ENCODE measurements at places on chromosomes 7 and 10.

DNA sequence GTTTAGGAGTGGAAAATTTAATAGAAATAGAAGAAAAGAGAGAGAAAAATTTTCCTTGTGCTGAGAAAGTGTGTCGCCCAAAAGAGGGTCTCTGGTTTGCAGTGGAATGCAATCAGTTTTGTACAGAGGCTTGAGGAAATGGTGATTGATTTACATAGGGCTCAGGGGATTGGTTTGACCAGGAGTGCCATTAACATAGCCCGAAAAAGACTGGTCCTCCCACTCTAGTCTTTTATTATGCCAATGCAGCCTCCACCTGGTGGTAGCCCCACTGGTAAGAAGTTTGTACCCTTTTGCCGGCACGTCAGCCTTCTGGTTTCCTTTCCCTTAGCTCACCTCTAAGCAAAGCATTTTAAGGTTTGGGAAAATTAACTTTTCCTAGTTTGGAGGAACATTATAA, 885.3 kb downstream of the XPNPEP1 start:
- no peak for DNase-seq

DNA sequence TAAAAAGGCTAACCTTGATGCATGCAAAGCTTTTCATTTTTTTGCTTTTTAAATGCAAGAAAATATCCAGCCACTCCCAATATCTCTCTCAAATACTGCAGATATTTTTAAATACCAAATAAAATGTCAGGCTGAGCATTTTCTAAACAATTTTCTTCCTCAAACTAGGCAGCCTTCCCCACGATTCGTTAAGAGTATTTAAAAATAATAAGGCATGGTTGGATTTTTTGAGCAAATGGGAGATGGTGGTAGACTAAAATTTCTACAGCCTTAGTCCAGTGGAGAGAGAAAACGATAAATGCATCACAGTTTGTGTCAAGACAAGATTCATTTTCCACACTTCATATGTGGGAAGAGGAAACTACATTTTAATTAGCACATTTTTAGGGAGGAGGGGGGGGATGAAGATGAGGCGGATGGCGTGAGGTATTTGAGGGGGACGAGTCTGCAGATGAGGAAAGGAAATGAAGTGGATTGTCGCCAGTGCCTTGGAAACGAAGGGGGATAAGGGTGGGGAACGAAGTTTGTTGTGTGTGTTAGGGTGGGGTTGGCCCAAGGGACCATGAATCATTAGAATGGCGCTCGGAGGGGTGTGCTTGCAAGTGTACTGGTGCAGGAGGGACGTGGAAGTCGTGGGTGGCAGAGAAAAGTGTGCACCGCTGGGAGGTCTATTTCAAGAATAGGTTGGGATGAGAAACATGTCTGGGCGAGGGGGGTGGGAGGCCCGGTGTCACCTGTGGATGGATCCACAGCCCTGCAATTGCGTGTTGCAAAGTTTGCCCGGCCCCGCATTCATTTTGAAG, 1.2 kb upstream of the ADD3 start:
- DNase-seq = no peak

DNA sequence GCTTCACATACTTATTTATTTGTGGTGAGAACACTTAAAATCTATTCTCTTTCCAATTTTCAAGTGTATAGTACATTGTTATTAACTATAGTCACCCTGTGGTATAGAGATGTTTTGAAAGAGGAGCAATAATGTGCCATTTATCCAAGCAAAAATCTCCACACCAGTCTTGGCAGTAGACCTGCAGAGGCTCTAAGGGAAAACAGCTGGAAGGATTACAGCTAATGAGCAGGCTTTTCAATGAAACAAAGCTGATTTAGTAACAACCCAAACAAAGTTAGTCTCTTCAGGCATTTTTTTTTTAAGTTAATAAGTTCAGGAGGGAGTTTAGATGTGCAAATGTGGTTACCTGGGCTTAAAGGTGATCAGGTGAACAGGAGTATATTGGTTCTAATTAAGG, 101.9 kb downstream of the EVX1 start:
- no peak for DNase-seq

DNA sequence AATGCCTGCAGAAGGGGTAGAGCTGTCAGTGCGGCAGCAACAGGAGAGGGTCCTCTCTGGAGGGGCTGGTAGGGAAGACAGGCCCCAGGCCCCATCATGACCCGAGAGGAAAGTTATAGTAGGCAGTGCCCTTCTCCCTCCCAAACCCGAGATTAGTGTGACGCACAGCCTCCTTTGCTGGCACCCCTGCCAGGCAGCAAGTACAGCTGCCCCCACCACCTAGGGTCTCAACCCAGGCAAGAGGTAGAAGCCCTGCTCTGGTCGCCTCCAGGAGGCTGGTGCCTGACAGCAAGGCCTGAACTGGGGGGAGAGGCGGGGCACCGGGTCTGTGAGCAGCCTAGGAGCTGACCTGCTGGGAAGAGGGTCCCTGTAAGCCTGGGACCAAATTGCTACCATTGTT, 15.5 kb downstream of the LOXL4 start:
- peak; percentile 58 for DNase-seq

- DNase-seq = no peak
These were observed 22.8 kb downstream of the DNAJB6 start for GRCh38 chr7:157359581-157359980.

DNA sequence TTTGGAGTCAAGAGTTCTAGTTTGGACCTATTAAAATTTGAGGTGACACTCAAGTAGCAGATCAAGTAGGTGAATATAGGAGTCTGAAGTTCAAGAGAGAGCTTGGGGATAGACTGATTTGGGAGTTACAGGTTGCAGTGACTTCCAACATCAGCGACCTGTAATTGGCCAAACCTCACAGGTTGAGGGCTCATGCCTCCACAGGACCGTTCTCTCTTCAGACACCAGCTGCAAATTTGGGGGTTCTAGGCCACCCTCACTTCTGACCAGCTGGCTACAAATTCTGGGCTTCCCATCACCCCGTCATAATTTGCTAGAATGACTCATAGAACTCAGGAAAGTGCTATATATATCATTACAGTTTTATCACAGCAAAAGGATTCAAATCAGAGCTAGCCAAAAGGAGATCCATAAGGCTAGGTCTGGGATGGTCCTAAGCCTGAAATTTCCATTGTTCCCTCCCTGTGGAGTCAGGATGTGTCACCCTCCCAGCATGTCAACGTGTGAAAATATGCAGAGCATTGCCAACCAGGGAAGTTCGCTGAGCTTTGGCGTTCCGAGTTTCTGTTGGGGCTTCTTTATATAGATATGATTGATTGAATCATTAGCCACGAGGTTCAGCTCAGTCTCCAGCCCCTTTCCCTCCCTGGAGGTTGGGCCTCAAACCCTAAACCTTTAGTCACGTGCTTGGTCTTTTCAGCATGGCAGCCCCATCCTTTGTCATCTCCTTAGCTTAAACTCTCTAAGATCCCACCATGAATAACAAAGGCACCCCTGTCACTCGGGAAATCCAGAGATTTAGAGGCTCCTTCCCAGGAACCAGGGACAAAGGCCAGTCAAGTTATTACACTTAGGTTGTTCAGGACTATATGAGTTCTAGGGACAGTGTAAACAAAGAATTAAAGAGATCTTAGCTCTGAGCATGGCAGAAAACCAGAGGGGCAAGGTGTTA, 20.7 kb upstream of the ZNF212 start:
- DNase-seq = no peak

GRCh38 chr7:154769527-154769926, 233.4 kb downstream of the PAXIP1 start:
- no peak for DNase-seq

DNA sequence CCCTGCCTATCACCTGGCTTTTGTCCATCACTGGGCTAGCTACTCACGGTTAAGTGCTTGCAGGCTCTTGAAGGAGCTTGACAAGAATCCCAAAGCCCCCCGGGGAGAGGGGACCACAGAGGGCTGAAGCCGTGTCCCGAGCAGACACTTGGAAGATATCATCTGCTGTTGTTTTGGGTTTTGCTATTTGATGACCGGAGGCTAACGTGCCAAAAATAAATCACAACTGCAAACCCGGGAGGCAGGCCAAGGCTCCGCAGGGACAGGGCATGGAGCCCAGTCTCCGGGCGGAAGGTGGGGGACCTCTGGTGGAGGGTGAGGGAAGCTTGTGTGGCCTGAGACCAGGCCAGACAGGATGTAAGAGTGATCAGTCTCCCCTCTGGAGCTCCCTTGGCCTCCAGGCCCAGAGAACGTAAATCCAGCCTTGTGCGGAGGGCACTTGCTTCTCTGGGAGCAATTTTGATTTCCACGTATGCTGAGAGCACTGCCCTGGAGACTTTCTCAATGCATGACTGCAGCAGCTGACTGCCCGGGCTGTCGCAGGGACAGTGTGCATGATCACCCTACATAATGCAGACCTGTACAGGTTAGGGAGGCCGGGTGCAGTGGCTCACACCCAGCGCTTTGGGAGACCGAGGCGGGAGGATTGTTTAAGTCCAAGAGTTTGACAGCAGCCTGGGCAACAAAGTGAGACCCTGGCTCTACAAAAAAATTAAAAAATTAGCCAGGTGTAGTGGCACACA, at the start of gene PHKG1:
TSS of gene PHKG1 (minus strand) at position 164 of the 743 bp plus-strand sequence. CDS start 4,011 bp downstream, outside the sequence.
- DNase-seq = no peak

Data from NCI-H1417 (cell line).